ENCODE measurements at places on chromosomes 1 and 21. TPM values are rescaled to one million over a fixed set of nuclear protein-coding genes. Genes with fewer than 3 reads are reported as not detected.

TSSK3 gene
- total RNA-seq: 1.4 TPM

ST3GAL3 gene
- 27.3 TPM for total RNA-seq

HMCN1 gene
- total RNA-seq: 0.02 TPM

FAM89A gene
- 2.0 TPM for total RNA-seq

CD34 gene
- total RNA-seq: 0.30 TPM

SPRR5 gene
- total RNA-seq: not detected

ACOT11 gene
- total RNA-seq: 1.2 TPM

TNFRSF14 gene
- total RNA-seq: 262 TPM

VWA5B1 gene
- total RNA-seq: not detected

NTMT2 gene
- total RNA-seq: not detected

TEDDM1 gene
- total RNA-seq: not detected

ZSWIM5 gene
- 1.1 TPM for total RNA-seq

HTR1D gene
- total RNA-seq: not detected

GRCh38 chr1:162656266-162656665 lies 24.0 kb downstream of the DDR2 start:
- no peak for DNase-seq
- H3K36me3 ChIP-seq: no peaks in the 10 kb centered on the region
- H3K4me1 ChIP-seq: no peaks in the 10 kb centered on the region
- no peak overlapping the region for H3K27ac ChIP-seq
- no peak overlapping the region for H3K4me3 ChIP-seq

DNA sequence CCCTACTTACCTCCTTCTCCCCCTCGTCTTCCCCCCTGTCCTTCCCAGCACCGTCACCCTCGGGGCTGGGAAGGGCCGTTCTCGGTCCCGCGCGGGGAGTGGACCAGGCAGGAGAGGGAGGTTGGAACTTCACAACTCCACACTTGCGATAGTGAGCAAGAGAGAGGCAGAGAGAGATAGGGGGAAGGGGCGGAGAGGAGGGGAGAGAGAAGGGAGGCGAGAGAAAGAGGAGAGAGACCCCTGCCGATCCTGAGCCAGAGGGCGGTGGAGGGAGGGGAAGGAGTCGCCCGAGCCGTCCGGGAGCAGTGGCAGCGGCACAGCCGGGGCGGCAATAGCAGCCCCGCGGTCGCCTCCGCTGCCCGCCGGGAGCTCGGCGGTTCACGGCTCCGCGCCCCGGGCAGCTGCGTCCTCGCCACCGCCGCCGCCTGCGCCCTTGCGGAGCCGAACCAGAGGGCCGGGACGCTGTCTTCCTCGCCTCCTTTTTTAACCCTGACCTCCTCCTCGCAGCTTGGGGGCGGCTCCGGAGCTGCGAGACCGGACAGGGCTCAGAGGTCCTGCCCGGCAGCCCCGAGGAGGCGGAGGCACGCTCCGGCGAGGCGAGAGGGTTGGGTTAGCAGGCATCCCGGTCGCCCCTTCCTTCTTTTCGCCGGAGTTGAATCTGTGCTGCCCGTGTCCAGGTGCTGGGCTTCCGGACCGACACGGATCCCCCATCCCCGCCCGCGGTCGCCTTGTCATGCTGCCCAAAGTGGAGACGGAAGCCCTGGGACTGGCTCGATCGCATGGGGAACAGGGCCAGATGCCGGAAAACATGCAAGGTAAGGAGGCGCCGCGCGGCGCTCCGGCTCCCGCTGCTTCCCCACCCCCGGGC lies 11.7 kb downstream of the NR5A2 start:
- DNase-seq: peak; percentile 26
- H3K27me3 ChIP-seq: peaks cover 59% of the 10 kb centered on the region
- no peaks in the 10 kb centered on the region for H3K36me3 ChIP-seq

DNA sequence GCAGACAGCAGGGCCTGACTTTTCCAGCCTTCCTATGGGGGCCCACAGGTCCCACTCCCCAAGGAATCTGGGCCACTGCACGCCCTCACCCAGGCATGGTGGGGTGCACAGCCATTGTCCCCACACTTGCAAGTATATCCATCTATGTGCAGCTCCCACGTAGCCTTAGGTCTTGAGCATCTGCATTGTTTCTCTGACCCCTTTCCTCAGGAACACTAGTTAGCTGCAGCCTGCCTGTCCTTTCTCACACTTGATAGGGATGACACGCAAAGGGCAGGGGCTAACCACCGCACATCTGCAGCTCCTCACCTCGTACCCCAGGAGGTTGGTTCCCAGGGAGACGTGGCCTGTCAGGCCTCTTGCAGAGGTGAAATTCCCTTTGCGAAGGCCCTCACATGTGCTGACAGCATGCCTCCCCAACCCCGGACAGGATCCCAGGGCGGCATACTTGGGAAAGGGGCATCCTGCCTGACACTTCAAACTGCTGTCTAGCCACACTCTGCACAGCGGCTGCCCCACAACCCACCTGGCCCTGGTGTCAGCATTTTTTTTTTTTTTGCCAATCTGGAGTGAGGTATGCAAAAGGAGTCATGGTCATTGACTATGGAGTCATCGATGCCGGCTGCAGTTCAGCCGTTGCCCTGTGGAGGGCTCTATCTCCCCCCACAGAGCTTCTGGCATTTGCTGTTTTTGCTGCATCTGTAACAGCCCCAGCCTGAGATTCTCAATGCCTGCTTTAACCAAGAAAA lies 5.0 kb downstream of the JMJD4 start:
- H3K4me1 ChIP-seq: peaks cover 38% of the 10 kb centered on the region
- peak; percentile 67 for DNase-seq
- H3K27me3 ChIP-seq: no peaks in the 10 kb centered on the region
- H3K36me3 ChIP-seq: peaks cover 6% of the 10 kb centered on the region
- no peak overlapping the region for H3K27ac ChIP-seq
- no peak overlapping the region for H3K4me3 ChIP-seq

DNA sequence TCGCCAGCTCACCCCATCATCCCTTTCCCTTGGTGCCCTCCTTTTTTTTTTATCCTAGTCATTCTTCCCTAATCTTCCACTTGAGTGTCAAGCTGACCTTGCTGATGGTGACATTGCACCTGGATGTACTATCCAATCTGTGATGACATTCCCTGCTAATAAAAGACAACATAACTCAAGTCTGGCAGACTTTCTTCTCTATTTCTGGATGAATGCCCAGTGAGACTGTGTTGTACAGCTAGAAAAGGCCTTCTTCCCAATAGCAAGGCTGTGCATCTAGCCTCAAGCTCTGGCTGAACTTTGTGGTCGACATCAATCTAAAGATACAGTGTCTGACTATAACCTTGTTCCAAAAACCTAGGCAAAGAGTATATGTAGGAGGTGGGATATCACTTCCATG lies 6.4 kb downstream of the IL24 start:
- no peak overlapping the region for H3K4me3 ChIP-seq
- DNase-seq: no peak
- H3K4me1 ChIP-seq: peaks cover 13% of the 10 kb centered on the region
- no peak overlapping the region for H3K27ac ChIP-seq
- peaks cover 66% of the 10 kb centered on the region for H3K36me3 ChIP-seq

- no peak for DNase-seq
- no peak overlapping the region for H3K27ac ChIP-seq
These were observed 1.4 kb downstream of the CHD1L start for GRCh38 chr1:147243841-147244240.

GRCh38 chr1:92323473-92324453 lies 24.9 kb downstream of the RPAP2 start:
- H3K4me3 ChIP-seq: no peak overlapping the region
- H3K27ac ChIP-seq: peak overlapping the region; percentile 39
- no peak for DNase-seq
- peaks cover 22% of the 10 kb centered on the region for H3K36me3 ChIP-seq
- H3K4me1 ChIP-seq: no peaks in the 10 kb centered on the region
- H3K27me3 ChIP-seq: no peaks in the 10 kb centered on the region

GRCh38 chr1:202547215-202547614 lies 163.0 kb downstream of the SYT2 start:
- no peak for DNase-seq
- H3K4me1 ChIP-seq: no peaks in the 10 kb centered on the region
- H3K27ac ChIP-seq: no peak overlapping the region
- no peak overlapping the region for H3K4me3 ChIP-seq

- no peaks in the 10 kb centered on the region for H3K27me3 ChIP-seq
- H3K27ac ChIP-seq: no peak overlapping the region
- no peak overlapping the region for H3K4me3 ChIP-seq
These were observed 288.5 kb downstream of the NFIA start for GRCh38 chr1:61370913-61371279.

- no peaks in the 10 kb centered on the region for H3K27me3 ChIP-seq
- no peak for DNase-seq
- H3K4me3 ChIP-seq: no peak overlapping the region
- H3K27ac ChIP-seq: no peak overlapping the region
- peaks cover 10% of the 10 kb centered on the region for H3K36me3 ChIP-seq
These were observed 22.3 kb downstream of the MACF1 start for GRCh38 chr1:39226836-39227235.

DNA sequence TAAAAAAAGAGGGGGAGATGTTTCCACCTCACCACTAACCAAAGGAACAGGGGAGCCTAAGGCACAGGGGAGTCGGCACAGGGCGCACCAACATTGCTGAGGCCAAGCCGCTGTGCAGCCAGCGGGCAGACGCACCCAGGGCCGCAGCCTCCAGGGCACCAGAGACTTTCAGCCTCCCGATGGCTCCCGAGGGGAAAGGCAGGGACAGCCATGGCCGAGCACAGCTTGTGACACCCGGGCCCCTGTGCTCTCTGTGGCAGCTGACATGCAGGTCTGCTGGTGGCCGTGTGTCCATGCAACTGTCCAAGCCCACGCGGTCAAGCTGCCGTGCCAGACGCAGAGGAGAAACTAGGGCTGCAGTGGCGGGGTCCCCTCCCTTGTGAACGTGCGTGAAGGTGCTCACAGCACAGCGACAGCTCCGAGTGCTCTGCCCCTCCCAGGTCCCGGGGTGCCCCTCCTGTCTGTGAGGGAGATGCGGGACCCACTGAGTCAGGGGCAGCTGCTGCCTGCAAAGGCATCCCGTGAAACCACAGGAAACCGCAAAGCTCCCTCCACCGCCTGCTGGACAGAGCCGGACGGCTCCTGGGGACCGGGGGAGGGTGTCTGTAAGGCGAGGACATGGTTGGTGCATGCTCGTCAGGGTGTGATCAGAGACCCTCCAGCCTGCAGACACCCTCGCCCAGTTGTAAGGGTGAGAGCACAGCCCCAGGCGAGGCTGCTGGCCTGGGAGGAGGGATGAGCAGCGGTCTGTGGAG lies 2.5 kb downstream of the KRTAP10-11 start:
- H3K4me1 ChIP-seq: peaks cover 8% of the 10 kb centered on the region
- H3K4me3 ChIP-seq: no peak overlapping the region
- H3K27ac ChIP-seq: no peak overlapping the region
- H3K36me3 ChIP-seq: no peaks in the 10 kb centered on the region

- no peaks in the 10 kb centered on the region for H3K36me3 ChIP-seq
- no peaks in the 10 kb centered on the region for H3K27me3 ChIP-seq
- no peak overlapping the region for H3K27ac ChIP-seq
These were observed 4.1 kb upstream of the HPDL start for GRCh38 chr1:45322486-45323040.

DNA sequence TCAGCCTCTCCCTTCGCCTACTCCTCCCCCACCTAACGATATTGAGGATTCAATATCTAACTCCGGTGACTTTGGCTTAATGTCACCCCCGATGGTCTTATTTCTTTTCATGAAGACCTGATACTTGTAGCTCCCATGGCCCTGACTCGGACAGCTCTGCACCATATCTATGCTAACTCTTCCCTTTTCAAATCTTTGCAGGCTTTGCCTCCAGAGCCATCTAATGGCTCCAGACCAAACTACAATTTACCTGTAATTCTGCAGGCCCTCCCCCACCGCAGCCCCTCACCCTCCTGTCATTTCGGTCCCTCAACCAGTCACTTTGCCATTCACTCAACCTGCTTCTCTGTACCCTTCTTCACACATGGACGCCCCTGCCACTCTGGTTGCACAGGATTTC lies 7.9 kb upstream of the GSTM5 start:
- no peaks in the 10 kb centered on the region for H3K4me1 ChIP-seq
- H3K27me3 ChIP-seq: no peaks in the 10 kb centered on the region
- no peak overlapping the region for H3K4me3 ChIP-seq

GRCh38 chr1:199283794-199284193 lies 645.0 kb downstream of the PTPRC start:
- no peak overlapping the region for H3K4me3 ChIP-seq
- H3K4me1 ChIP-seq: no peaks in the 10 kb centered on the region
- no peak overlapping the region for H3K27ac ChIP-seq
- H3K36me3 ChIP-seq: no peaks in the 10 kb centered on the region

DNA sequence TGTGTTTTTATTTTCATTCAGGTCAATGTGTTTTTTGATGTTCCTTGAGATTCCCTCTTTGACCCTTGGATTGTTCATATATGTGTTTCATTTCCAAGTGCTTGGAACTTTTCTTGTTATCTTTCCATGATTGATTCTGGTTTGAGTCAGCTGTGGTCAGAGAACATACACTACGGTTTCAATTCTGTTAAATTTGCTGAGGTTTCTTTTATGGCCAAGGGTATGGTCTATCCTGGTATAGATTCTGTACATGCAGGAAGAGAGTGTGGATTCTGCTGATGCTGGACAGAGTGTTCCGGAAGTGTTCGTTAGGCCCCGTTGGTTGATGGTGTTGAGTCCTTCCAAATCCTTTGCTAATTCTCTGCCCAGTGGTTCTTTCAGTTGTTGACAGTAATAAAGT lies 98.5 kb upstream of the COL6A1 start:
- no peak overlapping the region for H3K27ac ChIP-seq
- H3K4me3 ChIP-seq: no peak overlapping the region
- H3K36me3 ChIP-seq: no peaks in the 10 kb centered on the region
- H3K27me3 ChIP-seq: no peaks in the 10 kb centered on the region

DNA sequence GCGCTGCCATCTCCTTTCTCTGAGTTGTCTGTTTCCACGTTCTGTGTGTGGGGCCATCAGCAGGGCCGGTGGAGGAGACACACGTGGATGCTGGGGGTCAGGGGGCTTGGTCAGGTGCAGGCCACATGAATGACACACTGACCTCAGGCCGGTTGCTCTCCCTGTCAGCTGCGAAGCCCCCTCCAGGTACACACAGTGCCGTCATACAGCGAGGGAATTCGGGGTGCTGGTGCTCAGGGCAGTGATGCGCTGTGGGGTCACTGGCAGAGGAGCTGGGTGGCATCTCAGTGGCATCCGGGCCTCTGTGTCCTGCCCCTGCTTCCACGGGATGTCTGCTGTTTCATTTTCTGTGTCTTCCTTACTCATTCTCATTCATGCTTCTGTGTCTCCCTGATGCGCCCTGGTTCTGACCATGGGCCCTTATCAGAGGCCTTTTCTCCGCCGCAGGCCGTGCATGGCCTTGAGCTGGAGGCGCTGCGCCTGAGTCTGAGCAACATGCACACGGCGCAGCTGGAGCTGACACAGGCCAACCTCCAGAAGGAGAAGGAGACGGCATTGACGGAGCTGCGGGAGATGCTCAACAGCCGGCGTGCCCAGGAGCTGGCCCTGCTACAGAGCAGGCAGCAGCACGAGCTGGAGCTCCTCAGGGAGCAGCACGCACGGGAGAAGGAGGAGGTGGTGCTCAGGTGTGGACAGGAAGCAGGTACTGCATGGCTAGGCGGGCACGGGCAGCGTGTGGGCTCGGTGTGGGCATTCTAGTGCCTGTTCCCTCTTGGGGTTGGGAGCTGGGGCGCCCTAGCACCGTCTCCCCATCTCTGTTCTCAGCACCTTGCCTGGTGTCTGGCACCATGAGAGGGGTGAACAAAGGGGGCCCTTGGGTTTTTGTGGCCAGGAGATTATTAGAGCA lies 22.6 kb downstream of the PCNT start:
- no peak overlapping the region for H3K4me3 ChIP-seq
- H3K27ac ChIP-seq: no peak overlapping the region
- H3K36me3 ChIP-seq: peaks cover 61% of the 10 kb centered on the region
- no peaks in the 10 kb centered on the region for H3K27me3 ChIP-seq
- DNase-seq: no peak
